ENCODE measurements at places on chromosomes 1 and 21.

DNA sequence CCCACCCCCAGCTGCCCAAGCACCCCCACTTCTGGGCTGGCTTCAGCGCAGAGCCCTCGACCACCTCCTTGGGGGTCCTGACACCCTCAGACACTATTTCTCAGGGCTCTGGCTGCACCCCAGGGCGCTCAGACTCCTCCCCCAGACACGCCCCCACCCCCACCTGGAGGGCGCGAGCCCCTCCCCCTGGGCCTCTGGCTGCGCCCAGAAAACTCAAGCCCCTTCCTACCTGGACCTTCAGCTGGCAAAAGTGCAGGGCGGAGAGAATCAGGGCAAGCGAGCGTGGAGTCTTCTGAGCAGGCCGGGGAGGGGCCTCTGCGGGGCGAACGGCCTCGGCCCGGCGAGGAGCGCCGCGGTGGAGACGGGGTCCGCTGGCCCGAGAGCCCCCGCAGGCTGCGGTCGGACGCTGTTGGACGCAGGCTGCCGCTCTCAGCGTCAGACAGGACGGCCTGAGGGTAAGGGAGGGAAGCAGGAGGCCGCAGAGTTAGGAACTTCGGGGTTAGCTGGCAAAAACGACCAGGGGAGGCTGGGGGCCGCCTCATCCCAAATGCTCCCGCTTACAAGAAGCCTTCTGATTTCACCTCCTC lies 17.4 kb upstream of the NBPF1 start:
- DNase-seq: no peak

DNA sequence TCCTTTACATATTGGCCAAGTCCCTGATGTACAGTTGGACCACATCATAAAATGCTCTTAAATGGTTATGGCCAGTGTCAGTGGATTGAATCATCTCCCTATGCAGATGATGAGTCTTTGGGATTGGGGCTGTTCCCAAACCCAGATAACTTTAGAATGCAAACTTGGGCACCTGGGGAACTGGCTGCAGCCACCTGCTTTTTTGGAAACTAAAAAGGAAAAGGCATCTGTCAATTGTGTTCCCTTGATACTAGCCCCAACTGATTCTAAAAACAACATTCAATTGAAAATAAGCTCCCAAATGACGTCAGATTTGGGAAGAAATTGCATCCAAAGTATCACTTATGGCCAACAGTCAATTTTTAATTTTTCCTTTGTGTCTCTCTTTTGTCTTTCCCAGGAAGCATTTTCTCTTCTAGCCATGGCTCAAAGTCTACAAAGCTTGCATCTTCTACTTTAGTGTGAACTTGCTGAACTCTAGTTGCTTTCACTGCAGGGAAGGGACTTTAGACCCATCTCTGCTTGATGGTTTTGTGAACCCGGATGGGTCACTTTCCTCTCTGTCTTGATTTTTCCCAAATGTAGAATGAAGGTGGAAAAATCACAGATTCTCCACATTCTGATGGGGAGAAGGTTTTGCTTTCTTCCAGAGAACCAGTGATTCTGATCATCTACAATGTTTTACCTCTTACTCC lies 402.3 kb upstream of the USP24 start:
- no peak for DNase-seq

DNA sequence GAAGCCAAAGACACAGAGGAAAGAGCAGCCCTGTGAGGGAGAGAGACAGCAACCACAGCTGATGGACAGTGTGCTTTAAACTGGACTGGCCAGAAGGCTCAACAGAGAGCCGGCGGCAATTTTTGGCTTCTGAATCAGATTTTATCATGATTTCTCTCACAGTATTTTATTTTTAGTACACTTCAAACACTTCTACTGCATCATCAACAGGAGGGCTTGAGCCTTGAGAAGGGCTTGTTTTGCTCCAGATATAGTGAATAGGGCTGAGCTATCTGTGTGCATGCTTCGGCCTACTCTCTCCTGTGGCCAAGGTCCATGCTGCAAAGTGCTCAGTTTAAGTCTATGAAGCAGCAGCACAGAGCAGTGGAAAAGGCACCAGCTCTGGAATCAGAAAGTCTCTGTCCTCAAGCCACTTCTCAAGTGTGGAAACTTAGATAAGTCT lies 33.3 kb downstream of the ADCY10 start:
- DNase-seq: no peak

GRCh38 chr1:32764826-32765569 lies 52.2 kb downstream of the YARS1 start:
- DNase-seq: no peak

GRCh38 chr1:65224681-65225091 lies 76.7 kb downstream of the AK4 start:
- DNase-seq: no peak

- no peak for DNase-seq
Measured at GRCh38 chr1:54002544-54003248, 15.3 kb downstream of the LDLRAD1 start.

DNA sequence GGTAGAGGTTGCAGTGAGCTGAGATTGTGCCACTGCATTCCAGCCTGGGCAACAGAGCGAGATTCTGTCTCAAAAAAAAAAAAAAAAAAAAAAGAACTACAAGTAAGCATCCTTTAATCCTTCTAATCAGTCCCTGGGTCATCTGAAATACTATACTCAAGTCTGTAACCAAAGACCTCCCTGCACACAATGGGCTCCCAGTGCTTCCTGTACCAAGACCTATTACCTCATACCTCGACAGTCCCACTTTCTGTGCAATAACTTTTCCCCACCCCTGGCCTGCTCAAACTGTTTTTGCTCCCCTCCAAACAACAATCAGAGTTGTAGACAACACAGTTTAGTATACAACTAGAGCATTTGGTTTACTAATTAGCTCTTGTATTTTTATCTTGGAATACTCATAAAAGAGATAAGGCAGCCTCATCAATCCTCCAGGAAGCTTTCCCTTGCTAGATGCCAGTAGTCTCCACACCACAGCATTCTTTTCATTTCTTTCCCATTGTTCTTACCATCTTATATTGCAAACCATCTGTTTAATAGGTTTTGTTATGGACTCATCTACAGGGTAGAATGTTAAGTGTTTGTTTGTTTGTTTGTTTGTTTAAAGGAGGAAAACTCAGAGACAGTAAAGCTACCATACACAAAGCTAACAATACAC lies 19.2 kb upstream of the RLF start:
- DNase-seq: no peak

- no peak for DNase-seq
Measured at GRCh38 chr1:22208268-22208972, 65.5 kb upstream of the WNT4 start.

GRCh38 chr1:39666772-39667171 lies 5.1 kb downstream of the NT5C1A start:
- no peak for DNase-seq

DNA sequence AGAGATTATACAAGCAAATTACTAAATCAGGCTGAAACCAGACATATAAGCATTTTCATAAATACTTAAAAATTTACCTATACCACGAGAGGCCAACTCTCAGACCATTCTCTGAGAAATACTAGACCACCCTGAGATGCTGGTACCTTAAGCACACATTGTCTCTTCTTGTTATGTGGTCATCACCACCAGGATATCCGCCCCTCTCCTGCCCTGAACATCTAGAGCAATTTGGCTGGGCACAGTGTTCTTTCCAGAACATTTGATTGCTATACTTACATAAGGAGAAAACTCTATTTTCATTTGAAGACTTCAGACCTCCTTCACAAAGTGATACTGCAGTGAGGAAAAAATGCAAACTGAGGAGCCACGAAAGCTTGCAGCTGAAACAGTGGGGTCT lies 36.2 kb upstream of the DUSP10 start:
- no peak for DNase-seq

GRCh38 chr1:67342076-67342890 lies 34.6 kb downstream of the IL12RB2 start:
- DNase-seq: no peak

DNA sequence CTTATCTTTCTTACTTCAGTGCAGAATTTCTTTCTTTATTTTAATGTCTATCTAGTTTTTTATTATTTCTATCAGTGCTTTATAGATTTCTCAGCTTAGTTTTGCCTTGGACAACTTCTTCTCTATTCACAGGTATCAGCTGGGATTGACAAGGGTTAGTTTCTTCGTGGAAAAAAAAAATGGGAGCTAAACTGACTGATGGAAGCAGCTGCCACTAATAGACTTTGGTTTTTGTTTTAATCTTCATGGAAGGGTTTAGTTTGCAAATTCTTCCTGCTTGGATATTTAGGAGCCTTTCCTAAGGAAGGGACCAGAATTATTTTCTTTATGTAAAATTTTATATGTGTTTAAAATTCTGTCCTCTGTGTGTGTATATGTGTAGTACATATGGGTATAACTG lies 306.1 kb upstream of the FMN2 start:
- no peak for DNase-seq

DNA sequence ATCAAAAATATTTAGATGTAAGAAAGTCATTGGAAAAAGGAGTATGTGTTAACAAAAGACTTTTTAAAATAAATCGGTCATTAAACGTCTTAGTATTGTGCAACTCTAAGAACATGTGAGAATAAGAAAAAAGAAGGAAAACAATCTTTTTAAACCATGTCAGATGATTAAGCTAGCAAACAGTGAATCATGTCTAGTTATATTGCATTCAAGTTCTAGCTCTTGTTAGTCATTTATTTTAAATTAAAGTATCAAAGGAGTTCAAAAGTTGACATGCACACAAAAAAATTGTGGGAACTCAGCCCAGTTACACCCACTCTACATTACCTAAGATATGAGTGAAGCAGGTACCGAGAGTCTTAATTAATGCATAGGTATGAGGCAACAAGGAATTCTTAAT lies 9.8 kb downstream of the FRRS1 start:
- DNase-seq: no peak

GRCh38 chr1:54543729-54544496 lies 4.1 kb upstream of the ACOT11 start:
- DNase-seq: no peak

DNA sequence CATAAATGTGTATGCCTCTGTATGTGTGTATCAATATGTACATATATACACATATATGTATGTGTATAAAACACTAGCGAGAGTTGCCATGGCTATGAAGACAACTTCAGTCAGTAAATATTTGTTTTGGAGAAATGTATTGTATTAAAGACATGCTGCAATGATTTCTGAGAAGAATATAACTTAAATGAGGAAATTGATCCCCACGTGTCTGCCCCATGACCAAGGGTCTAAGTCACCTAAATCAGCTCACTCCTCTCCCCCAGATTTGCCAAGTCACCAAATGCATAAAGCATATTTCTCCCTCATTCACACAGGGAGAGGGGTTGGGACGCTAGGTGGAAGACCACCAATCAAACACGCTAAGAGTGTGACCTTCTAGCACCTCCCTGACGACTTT lies 58.3 kb upstream of the LYST start:
- no peak for DNase-seq

GRCh38 chr1:114595602-114596001 lies 14.2 kb upstream of the BCAS2 start:
- DNase-seq: no peak

GRCh38 chr1:31111290-31111951 lies 45.9 kb upstream of the PUM1 start:
- DNase-seq: no peak

DNA sequence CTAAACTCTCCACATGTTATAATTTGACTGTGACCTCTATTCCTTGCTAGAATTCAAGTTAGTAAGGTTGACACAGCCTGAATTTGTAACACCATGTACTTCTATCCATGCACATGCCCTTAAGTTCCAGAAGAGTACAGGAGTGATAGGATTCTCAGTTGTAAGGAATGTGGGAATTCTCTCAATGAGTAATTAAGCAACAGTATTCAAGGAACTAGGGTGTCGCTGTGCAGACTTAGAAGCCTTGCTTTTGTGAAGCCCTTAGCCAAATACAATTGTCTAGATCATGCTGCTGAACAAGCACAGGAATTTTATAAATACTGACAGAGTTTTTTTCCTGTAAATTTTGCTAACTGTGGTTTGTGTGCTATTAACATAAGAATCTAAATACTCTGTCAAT lies 276.3 kb upstream of the PTBP2 start:
- DNase-seq: no peak

- DNase-seq: no peak
Measured at GRCh38 chr1:94093996-94094395, 27.0 kb downstream of the ABCA4 start.

GRCh38 chr1:37158113-37158749 lies 123.9 kb upstream of the GRIK3 start:
- DNase-seq: no peak

- DNase-seq: no peak
Measured at GRCh38 chr1:226404063-226404903, 3.6 kb downstream of the PARP1 start.
